ENCODE measurements at places on chromosomes 4 and X.

- DNase-seq, result no peak
These were observed 51.2 kb downstream of the GATB start for GRCh38 chr4:151709587-151709986.

DNA sequence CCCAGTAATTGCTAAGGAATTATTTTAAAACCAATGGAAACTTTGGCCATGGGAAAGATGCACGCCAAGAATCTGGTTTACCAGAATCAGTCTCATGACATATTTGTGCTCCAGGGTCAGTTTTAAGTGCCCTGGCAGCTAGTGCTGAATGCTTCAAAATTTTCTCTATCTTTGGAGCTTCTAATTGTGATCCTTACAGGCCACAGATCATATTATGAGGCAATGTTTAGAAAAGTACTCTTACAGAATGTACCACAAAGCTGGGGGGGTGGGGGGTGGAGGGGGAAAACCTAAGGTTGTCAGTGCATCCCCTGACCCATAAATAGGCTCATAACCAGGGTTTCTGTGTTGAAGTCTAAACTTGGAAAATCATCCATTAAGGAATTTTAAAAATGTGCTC is 514.5 kb downstream of the INPP4B start:
- DNase-seq, result no peak

GRCh38 chrX:153380691-153381090 is 20.5 kb downstream of the PNMA6E start:
- DNase-seq, result no peak

DNA sequence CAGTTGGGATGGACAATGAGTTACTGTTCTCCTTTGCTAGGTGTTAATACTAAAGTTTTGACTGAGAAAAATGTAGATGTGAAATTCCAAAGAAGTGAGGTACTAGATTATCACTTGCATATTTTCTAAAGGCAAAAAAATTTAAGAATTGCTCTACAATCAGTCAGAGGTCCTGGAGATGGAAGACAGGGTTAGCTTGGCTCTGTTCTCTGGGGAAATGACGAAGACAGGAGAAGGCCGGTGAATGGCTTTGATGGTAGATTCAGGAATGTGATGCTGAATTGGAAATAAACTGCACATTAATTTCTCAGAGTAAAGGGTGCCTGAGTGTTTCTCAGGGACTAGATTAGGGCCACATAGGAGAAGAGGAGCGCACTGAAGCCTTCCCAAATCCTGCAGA is 214.0 kb upstream of the LEF1 start:
- no peak for DNase-seq

DNA sequence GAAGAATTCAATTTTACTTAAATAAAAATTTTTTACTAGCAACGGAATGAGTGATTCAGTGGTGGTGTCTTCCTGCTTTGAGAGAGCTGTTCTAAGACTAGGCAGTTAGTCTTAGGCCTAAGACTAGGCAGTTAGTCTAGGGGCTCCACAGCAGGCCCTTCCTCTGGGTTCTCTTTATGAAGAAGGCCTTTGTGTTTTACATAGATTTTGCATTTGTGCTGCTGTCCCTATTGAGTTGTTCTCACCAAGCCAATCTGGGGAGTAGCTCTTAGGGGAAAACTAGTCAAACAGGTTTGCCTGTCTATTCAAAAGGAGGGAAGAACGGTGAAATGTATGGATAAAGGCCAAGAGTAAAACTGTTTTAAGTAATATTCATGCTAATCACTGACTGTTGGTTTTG is 7.6 kb downstream of the UGT8 start:
- DNase-seq, result no peak

- no peak for DNase-seq
These were observed 31.0 kb downstream of the AREG start for GRCh38 chr4:74475946-74476345.

DNA sequence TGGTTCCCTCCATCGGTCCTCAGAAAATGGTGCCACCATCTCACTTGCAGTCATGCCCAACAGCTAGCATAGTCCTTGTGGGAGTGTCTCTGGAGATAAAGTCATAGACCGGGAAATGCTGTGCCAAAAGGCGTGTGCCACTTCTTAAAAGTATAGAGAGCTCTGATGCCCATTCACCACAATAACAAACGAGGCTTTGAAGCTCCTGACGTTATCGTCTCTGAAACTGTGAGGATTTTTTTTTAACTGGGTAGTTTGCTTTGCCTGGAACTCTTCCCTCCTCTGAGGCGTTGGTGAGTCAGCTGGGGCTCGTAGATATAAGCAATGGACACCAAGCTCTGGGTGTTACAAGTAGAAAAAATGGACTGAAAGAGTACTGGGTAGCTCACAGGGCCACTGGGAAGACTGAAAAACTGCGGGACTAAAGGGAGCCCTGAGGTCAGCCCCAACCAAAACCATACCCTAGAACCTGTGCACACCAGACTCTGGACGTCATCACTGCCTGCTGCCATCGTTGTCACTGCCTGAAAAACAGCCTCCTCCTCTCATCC is 89.4 kb upstream of the TRIM2 start:
- no peak for DNase-seq

DNA sequence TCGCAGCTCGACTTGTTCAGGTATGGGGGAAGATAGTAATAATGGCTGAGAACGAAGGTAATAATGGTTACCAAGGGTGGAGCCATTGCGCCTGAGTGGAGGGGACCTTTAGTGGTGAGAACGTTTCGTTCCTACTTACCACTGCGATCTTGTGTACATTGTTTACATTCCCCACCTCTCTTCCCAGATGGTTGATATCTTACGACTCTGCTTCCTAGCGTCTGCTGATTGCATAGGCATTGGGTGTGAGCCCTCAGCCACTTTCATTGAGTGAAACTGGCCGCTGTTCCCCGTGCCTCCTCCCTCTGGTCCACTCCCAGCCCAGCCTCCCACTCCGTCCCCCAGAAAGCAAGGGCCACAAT is 850 bp downstream of the IGBP1 start:
- DNase-seq, result no peak

DNA sequence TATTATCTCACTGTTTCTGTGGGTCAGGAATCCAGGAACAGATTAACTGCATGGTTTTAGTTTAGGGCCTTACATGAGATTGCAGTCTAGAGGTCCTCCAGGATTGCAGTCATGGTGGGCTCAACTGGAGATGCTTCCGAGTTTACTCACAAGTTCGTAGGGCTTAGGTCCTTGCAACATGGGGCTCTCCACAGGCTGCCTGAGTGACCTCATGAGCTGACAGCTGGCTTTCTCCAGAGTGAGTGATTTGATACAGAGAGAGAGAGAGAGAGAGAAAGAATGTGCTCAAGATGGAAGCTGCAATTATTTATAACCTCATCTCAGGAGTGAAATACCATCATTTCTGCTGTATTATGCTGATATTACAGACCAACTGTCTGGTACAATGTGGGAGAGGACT is 168.9 kb downstream of the GPAT3 start:
- no peak for DNase-seq

- DNase-seq, result no peak
These were observed 324.2 kb downstream of the MAPK10 start for GRCh38 chr4:86035688-86036087.

GRCh38 chr4:108651014-108651791 is 804 bp downstream of the OSTC start:
- no peak for DNase-seq

- no peak for DNase-seq
These were observed 123.9 kb upstream of the GC start for GRCh38 chr4:71907782-71908181.

GRCh38 chr4:149752729-149753128 is 62.9 kb downstream of the IQCM start:
- DNase-seq, result no peak

GRCh38 chr4:28350485-28350884 is 1489.8 kb downstream of the STIM2 start:
- DNase-seq, result no peak

GRCh38 chr4:73438582-73439215 is 2.7 kb downstream of the AFP start:
- DNase-seq, result no peak

GRCh38 chr4:74038086-74038424 is 434 bp downstream of the CXCL3 start:
- DNase-seq, result no peak

- DNase-seq, result no peak
These were observed 9.2 kb downstream of the AREG start for GRCh38 chr4:74453829-74454742.

DNA sequence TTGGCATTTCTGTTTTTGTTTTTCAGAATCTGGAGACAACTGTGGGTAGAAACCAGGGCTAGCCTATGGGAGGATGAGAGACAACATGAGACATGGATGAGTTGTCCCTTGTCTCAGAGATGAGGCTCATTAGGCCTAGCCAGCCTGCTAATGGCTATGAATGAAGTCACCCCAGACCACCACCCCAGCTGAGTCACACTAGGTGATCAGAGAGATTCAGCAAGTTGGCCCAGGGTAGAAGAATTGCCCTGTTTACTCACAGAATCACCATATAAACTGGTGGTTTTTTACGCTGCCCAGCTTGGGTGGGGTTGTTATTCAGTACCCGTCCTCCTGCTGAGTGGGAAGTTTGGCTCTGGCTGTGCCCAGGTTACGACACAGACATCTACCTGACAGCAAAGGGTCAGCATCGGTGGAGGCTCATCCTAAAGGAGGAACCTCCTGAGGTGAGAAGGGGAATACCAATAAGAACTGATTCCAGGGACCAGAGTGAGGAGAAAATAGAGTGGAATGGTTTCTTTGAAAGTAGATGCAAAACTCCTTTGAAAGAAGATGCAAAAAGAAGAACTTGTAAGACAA is 17.2 kb upstream of the ARSJ start:
- DNase-seq, result no peak

DNA sequence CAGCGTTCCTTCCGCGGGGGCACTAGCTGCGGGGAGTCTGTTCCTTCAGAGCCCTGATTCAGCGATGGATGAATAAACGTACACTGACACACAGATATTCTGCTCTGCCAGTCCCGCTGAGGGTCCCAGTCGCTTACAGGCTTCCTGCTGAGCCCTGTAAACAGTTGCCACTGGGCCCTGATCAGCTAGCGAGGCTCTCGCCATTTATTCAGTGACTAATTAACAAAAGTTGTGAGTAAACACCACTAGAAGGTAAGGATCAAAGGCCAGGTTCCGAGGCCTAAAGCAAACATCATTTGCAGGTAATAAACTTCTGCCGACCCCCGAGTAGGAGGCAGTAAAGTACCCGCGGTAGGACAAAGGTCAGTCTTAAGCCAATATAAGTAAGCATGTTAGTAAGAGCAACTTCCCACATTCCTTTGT is 442.6 kb upstream of the GALNT7 start:
- no peak for DNase-seq

- DNase-seq, result no peak
These were observed 49.0 kb downstream of the CRMP1 start for GRCh38 chr4:5843573-5844530.

GRCh38 chrX:138986235-138986634 is 274.7 kb upstream of the FGF13 start:
- DNase-seq, result no peak

GRCh38 chr4:81919223-81919622 is 447.5 kb upstream of the RASGEF1B start:
- no peak for DNase-seq

- no peak for DNase-seq
These were observed 215.0 kb downstream of the HTR2C start for GRCh38 chrX:114798907-114799306.

DNA sequence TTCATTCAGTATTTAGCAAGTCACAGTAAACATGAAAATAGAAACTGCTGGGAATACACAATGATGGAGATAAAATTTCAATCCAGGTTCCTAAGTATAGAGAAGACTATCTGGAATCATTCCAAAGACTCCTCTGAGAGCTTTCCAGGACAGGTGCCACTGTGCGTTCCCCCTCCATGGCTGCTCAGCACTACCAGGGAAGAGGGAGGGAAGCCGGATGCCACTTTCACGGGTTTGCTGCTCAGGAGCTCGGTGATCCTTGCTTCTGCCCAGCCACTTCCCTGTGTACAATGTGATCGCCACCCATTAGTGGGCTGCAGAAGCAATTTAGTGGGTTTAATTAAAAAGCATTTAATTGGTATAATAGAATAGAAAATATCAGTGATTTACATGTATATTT is 94.5 kb downstream of the FNIP2 start:
- no peak for DNase-seq

DNA sequence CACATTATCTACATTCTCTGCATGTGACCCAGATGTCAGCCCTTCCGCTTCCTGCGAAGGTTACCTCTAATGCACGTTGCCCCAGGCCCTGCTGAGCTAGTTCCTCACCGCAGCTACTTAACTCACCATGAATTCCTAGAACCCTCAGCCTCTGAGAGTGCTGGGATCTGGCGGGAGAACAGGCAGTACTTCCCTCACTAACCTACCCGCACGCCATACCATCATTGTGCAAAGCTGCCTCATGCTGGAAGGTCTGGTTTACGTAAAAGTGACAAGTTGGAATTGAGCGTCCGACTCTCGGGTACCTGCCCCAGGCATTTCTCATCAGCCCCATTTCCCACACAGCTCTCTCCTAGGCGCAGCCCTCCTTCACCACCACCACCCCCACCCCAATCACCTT is 6.3 kb downstream of the SLC25A4 start:
- DNase-seq, result no peak

GRCh38 chrX:135200297-135200696 is 29.1 kb upstream of the CT55 start:
- DNase-seq, result no peak

DNA sequence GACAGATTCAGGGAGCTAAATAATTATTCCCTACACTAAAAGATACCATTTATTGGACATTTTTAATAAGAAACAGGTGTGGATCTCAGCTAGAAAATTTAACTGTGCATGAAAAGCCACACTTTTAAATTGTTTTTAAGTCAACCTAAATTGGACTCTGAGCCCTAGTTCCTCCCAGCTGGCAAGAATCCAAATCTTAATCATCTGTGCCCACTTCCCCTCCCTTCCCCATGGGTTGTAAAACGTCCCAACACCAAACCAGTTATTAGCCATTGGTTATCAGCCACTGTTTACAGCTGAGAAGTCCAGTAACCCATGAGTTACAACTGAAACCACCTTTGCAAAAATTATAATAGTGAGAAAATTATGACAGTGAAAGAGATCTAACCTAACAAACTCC is 125.6 kb upstream of the S100G start:
- DNase-seq, result no peak

GRCh38 chr4:6446538-6447451 is 25.6 kb downstream of the PPP2R2C start:
- DNase-seq, result no peak

GRCh38 chr4:40099010-40099409 is 42.4 kb downstream of the N4BP2 start:
- DNase-seq, result no peak

- DNase-seq, result no peak
These were observed 3.1 kb downstream of the PI4K2B start for GRCh38 chr4:25236971-25237370.

Data from stimulated activated CD8-positive, alpha-beta memory T cell treated with anti-CD3 and anti-CD28 coated beads, Interleukin-4, amount 100 ng/mL, for 1 hour (primary cell).